ENCODE measurements at places on chromosomes 4 and X. TPM values are rescaled to one million over a fixed set of nuclear protein-coding genes. Genes with fewer than 3 reads are reported as not detected.

The RRH gene
- polyA plus RNA-seq, result 0.21 TPM

The FDCSP gene
- not detected for polyA plus RNA-seq

The F9 gene
- not detected for polyA plus RNA-seq

The PAGE4 gene
- polyA plus RNA-seq, result not detected

The FGB gene
- polyA plus RNA-seq, result 282 TPM

Measured in small intestine (tissue), 16 donors.